ENCODE measurements at places on chromosomes 3 and 15.
A peak's percentile ranks its signal among the peaks of the same experiment; 100 is the strongest.

DNA sequence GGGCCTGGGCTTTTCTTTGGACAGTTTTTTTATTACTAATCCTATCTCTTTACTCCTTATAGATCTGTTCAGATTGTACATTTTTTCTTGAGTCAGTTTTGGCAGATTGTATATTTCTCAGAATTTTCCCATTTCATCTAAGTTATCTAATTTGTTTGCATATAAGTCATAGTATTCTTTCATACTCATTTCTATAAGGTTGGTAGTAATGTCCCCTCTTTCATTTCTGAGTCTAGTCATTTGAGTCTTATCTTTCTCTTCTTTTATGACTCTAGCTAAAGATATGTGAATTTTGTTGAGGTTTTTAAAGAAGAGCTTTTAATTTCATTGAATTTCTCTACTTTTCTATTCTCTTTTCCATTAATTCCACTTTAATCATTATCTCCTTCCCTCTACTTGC lies 27.2 kb downstream of the TRPM1 start:
- no peak for DNase-seq

DNA sequence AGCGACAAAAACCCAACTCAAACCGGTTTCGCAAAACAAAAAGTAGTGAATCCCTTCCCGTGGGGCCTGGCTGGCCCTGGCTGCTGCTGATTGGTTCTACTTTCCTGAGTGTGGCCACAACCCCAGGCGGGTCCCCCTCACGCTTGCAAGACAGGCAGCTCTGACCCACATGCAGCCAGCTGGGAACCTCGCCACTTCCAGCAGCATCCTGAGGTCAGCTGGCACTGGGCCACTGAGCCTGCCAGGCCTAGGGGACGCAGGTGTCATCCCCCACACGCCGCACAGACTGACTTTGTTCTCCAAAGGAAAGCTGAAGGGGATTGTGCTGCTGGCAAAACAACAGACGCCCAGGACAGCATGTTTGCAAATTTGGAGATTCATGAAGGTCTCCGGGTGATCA lies 111.1 kb downstream of the TPRA1 start:
- no peak for DNase-seq

- DNase-seq, result no peak
Observed at GRCh38 chr3:188390775-188391443, 237.0 kb downstream of the LPP start.

DNA sequence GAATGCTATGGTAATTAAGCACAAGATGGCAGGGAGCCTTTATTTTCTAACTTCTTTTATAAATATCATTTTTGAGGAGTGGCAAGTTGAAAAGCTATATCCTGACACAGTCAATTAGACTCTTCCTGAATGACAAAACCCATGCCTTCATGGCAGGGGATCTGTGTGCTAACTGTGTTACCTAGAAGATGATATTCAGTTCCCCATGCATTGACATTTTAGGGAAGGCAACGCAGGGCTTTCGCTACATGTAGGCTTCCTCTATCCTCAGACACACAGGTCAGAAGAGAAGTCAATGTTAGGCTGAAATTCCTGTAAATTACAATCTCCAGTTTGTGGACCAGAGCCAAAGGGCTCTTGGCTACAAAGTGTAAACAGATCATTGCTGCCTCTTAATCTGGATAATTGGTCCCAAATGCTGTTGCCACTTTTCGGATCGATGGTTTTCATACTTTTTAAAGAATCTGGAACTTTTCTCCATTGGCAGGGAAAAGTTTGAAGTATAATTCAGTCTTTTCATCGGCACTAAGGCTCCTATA lies 22.6 kb upstream of the NR2F2 start:
- DNase-seq, result no peak

DNA sequence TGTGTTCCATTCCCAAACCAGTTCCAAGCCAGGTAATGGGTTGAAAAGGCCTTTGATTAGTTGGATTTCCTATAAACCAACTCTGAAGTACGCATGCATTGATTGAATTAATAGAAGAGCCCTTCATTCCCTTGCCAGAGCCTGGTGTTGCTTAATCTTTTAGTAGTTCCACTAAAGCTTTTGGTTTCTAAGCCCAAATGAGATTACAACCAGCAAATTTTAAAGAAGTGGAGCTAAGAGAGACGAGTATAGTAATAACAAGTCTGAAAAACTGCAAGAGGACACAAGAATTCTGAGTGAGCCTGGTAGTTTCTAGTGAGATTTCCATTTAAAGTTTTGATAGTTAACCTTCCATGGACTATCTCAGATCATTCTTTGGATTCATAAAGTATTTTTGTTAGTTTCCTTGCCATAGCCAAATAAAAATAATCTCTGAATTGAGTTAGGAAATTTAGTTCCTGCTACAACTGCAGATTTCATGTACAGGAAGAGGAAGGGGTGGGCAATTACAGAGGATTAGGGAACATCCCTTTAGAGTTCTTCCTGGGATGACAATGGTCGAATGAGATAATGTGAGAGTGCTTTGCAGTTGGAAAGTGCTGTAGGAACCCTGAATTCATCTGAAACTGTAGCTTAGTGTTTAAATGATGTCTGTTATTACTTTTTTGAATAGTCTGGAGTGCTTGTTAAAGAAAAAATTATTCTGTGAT lies 136.8 kb downstream of the FNDC3B start:
- DNase-seq, result no peak

GRCh38 chr3:122514123-122515019 lies at the start of gene KPNA1:
Gene KPNA1, minus strand, starts transcription at chr3:122514939. Its CDS starts 18,374 bp downstream, at chr3:122496565.
- peak; percentile 70 for DNase-seq

GRCh38 chr15:34613301-34613700 lies 29.9 kb upstream of the GOLGA8B start:
- DNase-seq, result no peak
